ENCODE measurements at places on chromosomes 13 and 19.

DNA sequence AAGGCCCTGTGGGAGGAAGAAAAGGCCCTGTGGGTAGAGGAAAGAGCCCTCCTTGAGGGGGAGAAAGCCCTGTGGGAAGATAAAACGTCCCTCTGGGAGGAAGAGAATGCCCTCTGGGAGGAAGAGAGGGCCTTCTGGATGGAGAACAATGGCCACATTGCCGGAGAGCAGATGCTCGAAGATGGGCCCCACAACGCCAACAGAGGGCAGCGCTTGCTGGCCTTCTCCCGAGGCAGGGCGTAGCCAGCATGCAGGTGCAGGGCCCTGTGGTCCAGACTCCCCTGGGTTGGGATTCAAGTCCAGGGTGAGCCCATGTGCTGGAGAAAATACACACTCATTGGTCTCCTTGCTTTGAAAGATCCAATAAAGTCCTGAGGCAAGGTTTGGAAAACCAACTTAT lies 4.1 kb downstream of the CCDC70 start:
- no peak for DNase-seq

- DNase-seq: no peak
These were observed 401.6 kb downstream of the COG6 start for GRCh38 chr13:40056898-40057619.

GRCh38 chr19:28881616-28882015 lies 331.3 kb downstream of the UQCRFS1 start:
- DNase-seq: no peak

DNA sequence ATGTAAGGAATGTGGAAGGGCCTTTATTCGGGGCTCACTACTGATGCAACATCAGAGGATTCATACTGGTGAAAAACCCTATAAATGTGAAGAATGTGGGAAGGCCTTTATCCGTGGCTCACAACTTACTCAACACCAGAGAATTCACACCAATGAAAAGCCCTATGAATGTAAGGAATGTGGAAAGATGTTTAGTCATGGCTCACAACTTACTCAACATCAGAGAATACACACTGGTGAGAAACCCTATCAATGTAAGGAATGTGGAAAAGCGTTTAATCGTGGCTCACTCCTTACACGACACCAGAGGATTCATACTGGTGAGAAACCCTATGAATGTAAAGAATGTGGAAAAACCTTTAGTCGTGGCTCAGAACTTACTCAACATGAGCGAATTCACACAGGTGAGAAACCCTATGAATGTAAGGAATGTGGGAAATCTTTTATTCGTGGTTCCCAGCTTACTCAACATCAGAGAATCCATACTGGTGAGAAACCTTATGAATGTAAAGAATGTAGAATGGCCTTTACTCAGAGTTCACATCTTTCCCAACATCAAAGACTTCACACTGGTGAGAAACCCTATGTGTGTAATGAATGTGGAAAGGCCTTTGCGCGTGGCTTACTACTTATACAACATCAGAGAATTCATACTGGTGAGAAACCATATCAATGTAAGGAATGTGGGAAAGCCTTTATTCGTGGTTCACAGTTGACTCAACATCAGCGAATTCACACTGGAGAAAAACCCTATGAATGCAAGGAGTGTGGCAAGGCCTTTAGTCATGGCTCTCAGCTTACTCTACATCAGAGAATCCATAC lies 44.3 kb downstream of the ZNF585A start:
- DNase-seq: no peak

DNA sequence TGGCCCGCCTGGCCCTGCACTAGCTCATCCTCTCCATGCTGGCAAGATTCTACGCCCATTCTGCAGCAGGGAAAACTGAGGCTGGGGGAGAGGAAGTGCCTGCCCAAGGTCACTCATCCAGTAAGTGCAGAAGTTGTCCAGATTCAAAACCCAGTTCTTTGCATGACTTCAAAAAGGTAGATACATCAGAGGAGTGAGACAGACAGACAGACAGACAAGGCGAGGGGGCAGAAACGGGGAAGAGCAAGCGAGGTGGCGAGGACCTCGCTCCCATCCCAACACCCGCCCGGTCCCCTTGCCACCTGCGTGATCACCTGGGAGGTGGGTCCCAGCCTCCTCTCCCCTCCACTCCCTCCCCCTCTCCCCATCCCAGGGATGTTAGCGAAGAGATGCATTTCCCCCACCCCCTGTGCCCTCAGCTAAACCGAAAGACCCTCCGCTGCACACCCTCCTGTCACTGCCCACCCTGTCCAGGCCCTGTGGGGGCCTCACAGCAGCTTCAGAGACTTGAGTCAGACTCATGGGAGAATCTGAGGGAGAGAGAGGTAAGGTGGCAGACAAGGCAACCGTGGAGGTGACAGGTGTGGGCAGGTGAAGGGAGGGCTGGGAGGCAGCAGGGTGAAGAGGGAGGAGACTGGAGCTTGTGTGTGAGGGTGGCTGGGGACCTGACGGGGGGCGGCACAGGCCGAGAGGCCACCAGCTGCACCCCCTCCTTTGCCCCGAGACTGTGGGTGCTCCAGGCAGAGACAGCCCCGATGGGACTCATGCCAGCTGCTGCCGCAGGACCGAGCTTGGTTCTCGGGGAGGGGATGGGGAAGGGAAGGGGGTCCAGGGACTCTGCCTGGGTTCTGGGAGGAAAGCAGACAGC lies 18.9 kb downstream of the LRRC4B start:
- DNase-seq: no peak

GRCh38 chr13:77338329-77338728 lies 11.4 kb upstream of the MYCBP2 start:
- DNase-seq: no peak

DNA sequence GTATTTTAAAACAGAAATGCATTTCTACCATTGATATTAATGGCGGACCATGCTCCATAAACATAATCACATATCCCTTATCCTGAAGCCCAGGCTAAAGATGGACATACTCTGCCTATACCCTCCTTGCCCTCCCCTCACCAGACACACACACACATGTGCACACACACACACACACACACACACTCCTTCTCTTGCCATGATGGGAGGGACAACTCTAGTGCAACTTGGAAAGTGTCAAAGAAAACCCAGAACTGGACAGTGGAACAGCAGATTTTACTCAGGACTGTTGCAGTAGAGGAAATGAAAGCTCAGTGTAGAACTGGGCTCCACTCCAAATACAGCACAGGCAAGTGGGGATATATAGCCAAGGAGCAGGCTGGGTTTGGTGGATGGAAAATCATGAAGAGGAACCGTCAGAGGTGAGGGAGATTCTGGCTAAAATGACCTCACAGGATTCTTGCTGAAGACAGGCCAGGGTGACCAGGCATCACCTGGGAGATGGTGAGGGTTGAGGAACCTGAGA lies 40.8 kb downstream of the TNFRSF19 start:
- DNase-seq: no peak

GRCh38 chr19:13868663-13869062 lies 8.3 kb upstream of the NANOS3 start:
- no peak for DNase-seq

- DNase-seq: no peak
These were observed 2.5 kb upstream of the KEAP1 start for GRCh38 chr19:10505583-10506229.

DNA sequence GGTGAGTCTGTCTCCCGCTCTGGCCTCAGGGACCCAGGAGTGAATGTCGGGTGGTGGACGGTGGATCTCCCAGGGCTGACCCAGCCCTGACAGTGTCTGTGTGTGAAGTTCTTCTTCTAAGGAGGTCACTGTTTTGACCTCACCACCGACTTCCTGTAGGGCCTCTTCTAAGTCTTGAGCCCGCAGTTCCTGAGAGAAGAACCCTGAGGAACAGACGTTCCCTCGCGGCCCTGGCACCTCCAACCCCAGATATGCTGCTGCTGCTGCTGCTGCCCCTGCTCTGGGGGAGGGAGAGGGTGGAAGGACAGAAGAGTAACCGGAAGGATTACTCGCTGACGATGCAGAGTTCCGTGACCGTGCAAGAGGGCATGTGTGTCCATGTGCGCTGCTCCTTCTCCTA lies at the start of gene SIGLEC7:
SIGLEC7 (plus strand) TSS at position 183 of the 400 bp plus-strand sequence; CDS start at position 252, 69 bp downstream.
- DNase-seq: no peak

DNA sequence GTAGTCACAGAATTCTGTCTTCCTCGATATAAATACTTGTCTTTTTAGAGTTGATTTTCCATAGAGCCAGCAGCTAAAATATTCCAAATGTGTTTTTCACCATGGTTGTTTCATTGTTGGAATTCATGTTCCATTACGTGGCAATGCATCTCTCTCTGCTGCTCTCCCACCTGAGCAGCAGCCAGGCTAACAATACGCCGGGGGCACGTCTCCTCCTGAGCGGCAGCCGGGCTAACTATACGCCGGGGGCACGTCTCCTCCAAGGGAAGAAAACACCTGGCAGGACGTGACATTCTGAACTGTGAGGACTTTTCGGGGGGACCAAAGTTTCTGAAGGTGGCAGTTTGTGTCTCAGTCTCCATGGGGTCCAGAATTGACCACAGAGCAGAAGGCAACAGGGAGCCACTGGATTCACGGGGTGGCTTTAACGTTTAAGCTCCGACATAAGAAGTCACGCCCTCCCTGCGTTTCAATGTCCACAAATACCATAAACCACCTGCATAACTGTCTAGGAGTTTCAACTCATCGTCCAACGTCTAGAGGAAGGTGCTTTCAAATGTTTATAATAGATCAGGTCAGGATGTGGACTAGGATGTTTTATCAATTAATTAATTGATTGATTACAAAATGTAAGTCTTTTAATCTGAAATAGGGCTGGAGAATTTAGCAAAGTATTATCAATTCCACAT lies 15.1 kb downstream of the PLPP2 start:
- no peak for DNase-seq

DNA sequence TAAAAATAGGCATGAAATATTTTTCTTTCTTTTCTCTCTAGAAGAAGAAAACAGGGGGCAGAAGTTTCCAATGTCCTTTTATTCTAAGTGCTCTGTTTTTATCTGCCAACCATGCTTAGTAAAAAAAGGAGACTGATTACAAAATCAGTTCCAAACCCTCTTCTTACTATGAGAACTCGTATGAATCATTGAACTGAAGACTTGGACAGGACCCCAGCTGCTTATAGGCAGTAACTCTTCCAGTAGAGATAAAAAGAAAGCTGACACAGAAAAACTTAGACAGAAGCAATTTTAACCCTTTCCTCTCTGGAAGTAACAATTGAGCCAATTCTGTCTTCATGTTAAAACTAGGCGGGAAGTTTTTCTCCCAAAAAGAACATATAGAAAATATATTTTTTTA lies 24.5 kb upstream of the FREM2 start:
- DNase-seq: no peak

DNA sequence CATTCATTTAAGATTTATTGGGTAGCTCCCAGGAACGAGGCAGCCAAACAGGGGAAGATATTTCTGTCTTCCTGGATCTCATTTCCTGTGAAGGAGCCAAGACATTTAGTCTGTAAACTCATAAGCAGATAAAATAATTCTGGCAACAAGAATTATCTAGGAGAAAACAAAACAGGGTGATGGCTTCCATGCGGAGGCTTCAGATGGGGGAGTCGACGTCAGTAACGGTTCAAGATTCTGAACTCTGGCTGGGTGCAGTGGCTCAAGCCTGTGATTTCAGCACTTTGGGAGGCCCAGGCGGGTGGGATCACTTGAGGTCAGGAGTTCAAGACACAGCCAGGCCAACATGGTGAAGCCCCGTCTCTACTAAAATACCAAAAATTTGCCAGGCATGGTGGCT lies 1.3 kb downstream of the GNA15 start:
- no peak for DNase-seq

DNA sequence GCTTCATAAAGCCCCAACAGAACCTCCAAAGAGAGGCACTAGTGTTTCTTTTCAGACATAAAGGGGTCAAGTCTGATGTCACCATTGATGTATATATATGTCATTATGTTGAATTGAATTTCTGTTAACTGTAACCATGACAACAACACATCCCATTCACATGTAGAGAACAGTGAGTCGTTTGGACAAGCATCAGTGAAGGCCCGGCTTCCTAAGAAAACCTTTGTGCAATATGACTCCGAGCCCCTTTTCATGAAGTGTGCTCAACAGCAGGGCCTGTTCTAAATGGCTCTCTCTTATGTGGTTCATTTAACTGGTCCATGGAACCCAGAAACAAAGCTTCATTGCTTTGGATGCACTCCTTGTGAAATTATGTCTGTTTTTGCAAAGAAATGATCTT lies 67.2 kb upstream of the UBL3 start:
- DNase-seq: no peak

- DNase-seq: no peak
These were observed 36.2 kb downstream of the AMER2 start for GRCh38 chr13:25135896-25136295.

GRCh38 chr13:42891591-42891990 lies 100.5 kb downstream of the EPSTI1 start:
- no peak for DNase-seq

GRCh38 chr13:35618565-35619083 lies 142.1 kb upstream of the MAB21L1 start:
- DNase-seq: no peak

DNA sequence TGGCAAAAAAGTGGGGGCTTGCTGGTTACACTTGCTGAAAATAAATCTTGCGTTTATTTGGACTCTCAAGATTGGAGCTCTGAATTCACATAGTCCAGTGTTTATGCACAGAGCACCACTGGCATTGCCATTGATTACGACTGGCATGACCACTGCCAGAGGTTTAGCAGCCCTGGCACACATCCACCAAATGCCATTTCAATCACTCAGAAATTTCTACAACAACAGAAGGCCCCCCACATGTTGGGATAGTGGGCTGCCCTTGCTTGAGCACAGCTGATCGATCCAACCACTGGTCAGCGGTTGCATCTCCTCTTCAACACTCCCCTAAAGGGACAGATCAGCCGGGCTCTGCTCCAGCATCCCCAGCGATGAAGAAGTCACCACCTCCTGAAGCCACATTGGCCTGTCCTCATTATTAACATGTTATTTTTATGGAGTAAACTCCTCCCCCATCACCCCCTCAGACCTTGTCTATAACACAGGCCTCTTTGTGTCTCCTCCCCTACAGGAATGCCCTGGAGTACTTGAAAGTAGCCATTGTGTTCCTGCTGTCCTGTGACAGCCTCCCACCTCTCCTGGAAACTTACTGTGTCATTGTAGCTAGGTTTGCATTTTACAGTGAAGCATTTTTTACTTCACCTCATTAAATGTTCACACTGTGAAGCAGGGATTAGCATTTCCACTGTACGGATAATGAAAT lies 51.3 kb downstream of the CDADC1 start:
- DNase-seq: no peak
